ENCODE measurements at places on chromosomes 13 and 19.

- H3K4me3 ChIP-seq: no peak overlapping the region
- no peaks in the 10 kb centered on the region for H3K4me1 ChIP-seq
- H3K36me3 ChIP-seq: no peaks in the 10 kb centered on the region
- H3K27ac ChIP-seq: no peak overlapping the region
These were observed 392.1 kb downstream of the EFNB2 start for GRCh38 chr13:106143392-106143791.

- H3K27me3 ChIP-seq: no peaks in the 10 kb centered on the region
- H3K36me3 ChIP-seq: no peaks in the 10 kb centered on the region
- DNase-seq: no peak
- no peak overlapping the region for H3K27ac ChIP-seq
- H3K4me3 ChIP-seq: no peak overlapping the region
These were observed 122.8 kb downstream of the SHISA2 start for GRCh38 chr13:25928941-25929505.

GRCh38 chr19:18870531-18871172 is 25.3 kb downstream of the CERS1 start:
- no peak for DNase-seq
- peaks cover 2% of the 10 kb centered on the region for H3K4me1 ChIP-seq
- H3K4me3 ChIP-seq: no peak overlapping the region
- no peaks in the 10 kb centered on the region for H3K27me3 ChIP-seq
- peaks cover 22% of the 10 kb centered on the region for H3K36me3 ChIP-seq
- no peak overlapping the region for H3K27ac ChIP-seq

DNA sequence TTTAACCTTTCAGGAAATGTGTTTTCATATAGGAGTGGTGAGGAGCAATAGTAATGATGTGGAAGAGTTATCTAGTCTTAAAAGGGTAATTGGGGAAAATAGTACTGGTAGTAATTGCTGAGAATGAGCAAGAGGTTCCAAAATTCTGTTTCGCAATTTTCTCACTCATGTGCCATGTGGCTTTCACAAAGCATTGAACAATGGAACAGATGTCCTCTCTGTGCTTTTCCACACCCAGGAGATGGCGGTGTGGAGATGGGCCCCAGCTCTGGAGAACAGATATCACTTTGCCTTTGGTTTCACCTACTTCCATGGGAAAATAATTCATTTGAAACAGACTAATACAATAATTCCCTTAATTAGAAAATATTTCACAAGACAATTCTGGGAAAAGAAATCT is 170.0 kb upstream of the SLC10A2 start:
- no peak overlapping the region for H3K4me3 ChIP-seq
- no peaks in the 10 kb centered on the region for H3K27me3 ChIP-seq
- H3K27ac ChIP-seq: no peak overlapping the region
- no peak for DNase-seq

GRCh38 chr13:83816081-83816480 is 66.2 kb downstream of the SLITRK1 start:
- DNase-seq: no peak
- no peaks in the 10 kb centered on the region for H3K27me3 ChIP-seq
- H3K4me1 ChIP-seq: no peaks in the 10 kb centered on the region
- H3K27ac ChIP-seq: no peak overlapping the region
- H3K36me3 ChIP-seq: no peaks in the 10 kb centered on the region
- no peak overlapping the region for H3K4me3 ChIP-seq

DNA sequence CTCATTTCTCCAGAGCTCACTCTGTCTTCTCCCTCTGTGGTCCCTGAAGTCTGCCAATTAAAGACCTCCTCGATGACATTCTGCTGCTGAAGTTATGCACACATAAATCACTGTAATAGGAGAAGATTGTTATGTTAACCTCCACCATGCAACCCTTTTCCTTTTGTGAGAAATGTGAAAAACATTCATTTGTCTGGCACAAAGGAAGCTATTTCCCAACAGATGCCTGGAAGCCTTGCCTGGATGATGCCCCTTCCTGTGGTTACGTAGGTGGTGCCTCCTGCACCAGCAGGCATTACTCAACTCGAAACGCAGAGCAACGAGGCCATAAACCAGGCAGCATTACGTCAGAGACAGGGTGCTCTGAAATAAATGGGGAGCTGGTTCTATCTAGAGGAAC is 327.4 kb upstream of the ZNF507 start:
- no peak overlapping the region for H3K27ac ChIP-seq
- DNase-seq: no peak
- H3K36me3 ChIP-seq: no peaks in the 10 kb centered on the region
- H3K4me3 ChIP-seq: no peak overlapping the region

DNA sequence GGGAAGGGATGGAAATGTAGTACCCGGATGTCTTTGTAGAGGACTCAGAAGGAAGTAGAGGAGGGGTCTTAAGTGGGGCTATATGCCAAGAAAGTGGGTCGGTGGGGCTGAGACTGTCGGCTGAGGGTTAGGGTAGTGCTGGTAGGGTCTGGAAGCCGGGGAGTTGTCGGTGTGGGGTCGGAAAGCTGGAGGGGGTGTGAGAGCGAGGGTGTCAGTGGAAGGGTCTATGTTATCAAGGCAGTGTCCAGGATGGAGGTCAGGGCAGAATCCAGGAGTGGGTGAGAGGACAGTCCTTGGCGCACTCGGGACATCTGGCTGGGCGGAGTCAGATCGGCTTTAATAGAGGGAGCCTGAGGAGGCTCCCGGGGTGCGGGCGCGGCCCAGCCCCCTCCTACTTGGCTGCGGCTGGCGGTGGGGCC is 1.7 kb downstream of the HSPB6 start:
- H3K27me3 ChIP-seq: no peaks in the 10 kb centered on the region
- DNase-seq: no peak
- no peak overlapping the region for H3K27ac ChIP-seq
- no peak overlapping the region for H3K4me3 ChIP-seq
- H3K4me1 ChIP-seq: peaks cover 20% of the 10 kb centered on the region

DNA sequence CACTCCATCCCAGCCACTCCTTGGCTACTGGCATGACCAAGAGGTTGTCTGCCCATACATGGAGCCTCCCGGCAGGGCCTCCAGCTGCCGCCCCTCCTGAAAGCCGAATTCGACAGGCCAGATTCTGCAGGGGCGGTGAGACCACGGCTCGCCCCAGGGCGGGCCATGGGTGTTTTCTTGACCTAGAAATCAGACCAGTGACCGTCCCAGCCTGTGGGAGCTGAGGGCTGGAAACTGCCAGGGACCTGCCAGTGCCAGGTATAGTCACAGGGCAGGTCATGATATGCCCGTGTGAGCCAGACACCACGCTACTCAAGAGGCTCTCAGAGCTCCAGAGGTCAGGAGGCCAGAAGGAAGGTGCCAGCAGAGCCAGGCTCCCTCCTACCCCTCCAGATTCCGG is 16.8 kb downstream of the DAPK3 start:
- peaks cover 28% of the 10 kb centered on the region for H3K27me3 ChIP-seq
- no peak overlapping the region for H3K27ac ChIP-seq
- DNase-seq: no peak
- no peak overlapping the region for H3K4me3 ChIP-seq
- H3K36me3 ChIP-seq: peaks cover 7% of the 10 kb centered on the region
- H3K4me1 ChIP-seq: peaks cover 2% of the 10 kb centered on the region

- H3K27ac ChIP-seq: no peak overlapping the region
- H3K36me3 ChIP-seq: peaks cover 23% of the 10 kb centered on the region
- no peak overlapping the region for H3K4me3 ChIP-seq
- DNase-seq: no peak
- H3K27me3 ChIP-seq: no peaks in the 10 kb centered on the region
These were observed 18.7 kb downstream of the MLLT1 start for GRCh38 chr19:6260912-6261650.

DNA sequence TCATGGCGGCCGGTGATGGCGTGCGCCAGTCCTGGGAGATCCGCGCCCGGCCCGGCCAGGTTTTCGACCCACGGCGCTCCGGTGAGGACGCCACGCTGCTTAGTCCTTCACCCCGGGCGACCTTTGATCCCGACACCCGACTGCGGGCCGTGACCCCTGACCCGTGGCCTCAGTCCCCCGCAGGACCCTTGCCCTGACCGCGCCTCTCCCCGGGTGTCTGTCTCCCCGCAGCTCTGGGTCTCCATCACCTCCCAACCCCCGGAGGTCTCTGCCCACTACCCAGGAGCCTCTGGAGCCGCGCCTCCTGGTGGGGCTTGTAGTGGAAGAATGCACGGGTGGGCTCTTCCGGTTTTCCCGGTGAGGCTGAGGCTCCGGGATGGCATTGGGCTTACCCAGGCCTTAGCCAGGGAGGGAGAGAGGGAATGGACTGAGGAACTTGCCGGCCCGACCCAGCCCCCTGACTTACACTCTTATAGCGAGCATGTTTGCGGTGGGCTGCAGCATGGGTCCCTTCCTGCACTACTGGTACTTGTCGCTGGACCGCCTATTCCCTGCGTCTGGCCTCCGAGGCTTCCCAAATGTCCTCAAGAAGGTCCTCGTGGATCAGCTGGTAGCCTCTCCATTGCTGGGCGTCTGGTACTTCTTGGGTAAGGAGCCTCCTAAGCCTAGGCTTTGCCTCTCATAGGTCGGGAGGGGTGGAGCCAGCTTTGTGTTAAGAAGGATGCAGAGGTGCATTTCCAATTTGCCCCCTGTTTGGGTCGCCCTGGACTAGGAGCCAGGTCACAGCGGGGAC is 566 bp downstream of the MPV17L2 start:
- H3K27ac ChIP-seq: peak overlapping the region; percentile 53
- peaks cover 29% of the 10 kb centered on the region for H3K4me1 ChIP-seq
- H3K27me3 ChIP-seq: no peaks in the 10 kb centered on the region
- no peak for DNase-seq
- peaks cover 3% of the 10 kb centered on the region for H3K36me3 ChIP-seq

- no peak overlapping the region for H3K4me3 ChIP-seq
- H3K27ac ChIP-seq: no peak overlapping the region
- no peaks in the 10 kb centered on the region for H3K36me3 ChIP-seq
- DNase-seq: no peak
- no peaks in the 10 kb centered on the region for H3K4me1 ChIP-seq
These were observed 2549.4 kb downstream of the PCDH9 start for GRCh38 chr13:64680739-64681138.

DNA sequence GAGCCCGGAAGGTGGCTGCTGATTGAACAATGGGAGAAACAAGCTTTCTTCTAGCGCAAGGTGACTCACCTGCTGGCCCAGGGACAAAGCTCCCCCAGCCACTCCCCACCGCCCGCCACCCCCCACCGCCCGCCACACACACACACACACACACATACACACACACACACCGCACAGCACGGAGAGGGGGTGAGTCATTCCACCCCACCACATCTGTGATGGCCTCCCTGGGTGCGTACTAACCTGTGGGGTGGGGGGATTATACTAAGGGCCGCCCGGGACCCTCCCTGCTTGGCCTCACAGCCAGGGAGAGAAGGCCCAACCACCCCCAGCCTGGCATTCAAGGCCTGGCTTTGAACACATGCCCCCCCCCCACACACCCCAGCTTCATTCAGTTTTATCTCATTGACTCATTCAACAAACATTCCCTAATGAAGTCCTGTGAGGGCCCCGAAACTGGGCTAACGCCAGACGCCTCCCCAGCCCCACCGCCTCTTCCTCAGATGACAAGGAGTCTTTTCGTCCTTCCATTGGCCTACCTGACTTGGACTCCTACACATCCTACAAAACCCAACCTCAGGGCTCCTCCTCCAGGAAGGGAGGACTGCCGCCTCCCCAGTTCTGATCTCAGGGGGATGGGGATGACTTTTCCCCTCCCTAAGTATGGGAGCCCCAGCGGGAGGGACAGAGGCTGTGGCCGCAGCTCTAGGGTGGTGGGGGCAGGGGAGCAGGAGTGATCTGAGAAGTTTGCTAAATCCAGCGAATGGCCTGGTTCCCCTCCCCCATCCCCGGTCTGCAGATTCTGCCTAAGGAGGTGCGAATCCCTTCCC is 5.8 kb upstream of the ONECUT3 start:
- peaks cover 10% of the 10 kb centered on the region for H3K27me3 ChIP-seq
- H3K4me1 ChIP-seq: peaks cover 37% of the 10 kb centered on the region
- DNase-seq: no peak
- H3K4me3 ChIP-seq: no peak overlapping the region
- H3K27ac ChIP-seq: no peak overlapping the region

DNA sequence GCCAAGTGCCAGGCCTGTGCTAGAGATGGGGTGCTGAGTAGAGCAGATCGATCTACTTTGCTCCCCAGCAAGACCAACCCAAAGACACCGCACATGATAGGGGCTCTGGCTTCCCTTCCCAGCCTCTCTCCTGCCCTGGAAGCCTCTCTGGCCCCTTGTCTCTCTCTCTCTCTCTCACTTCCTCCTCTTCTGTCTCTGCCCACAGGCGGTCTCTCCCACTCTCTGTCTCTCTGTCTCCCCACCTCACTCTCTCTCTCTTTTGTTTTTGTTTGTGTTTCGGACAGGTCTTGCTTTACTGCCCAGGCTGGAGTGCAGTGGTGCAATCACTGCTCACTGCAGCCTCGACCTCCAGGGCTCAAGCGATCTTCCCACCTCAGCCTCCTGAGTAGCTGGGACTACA is 1.3 kb downstream of the SELENOV start:
- H3K27me3 ChIP-seq: peaks cover 73% of the 10 kb centered on the region
- H3K36me3 ChIP-seq: no peaks in the 10 kb centered on the region
- H3K4me3 ChIP-seq: no peak overlapping the region

- peak overlapping the region; percentile 70 for H3K4me3 ChIP-seq
- no peaks in the 10 kb centered on the region for H3K27me3 ChIP-seq
These were observed 3.4 kb downstream of the SF3A2 start for GRCh38 chr19:2239771-2240770.

Data from T-cell (primary cell).